NCI-H1436 (cell line): ENCODE measurements at places on chromosomes 2 and 18.

DNA sequence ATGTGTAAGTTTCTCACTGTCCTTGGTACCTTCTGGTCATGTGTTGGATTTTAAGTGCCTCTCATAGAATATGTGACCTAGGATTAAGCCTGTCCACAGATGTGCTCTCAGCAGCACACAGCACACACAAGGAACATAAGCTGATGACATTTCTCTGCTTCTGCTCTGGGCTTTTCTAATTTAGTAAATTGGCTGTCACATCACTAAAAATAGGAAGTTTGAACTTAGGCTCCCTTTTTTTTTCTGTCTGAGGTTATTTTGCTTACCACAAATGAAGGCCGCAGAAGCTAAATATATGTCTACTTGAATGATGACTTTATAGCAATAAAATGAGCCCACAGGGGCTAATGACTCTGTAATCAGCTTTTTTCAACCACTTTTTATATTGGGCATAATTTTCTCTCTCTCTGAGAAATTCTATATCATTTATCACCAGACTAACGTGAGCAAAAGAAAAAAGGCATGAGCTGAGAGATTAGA is 150.2 kb upstream of the KLHL14 start:
- no peak for DNase-seq

GRCh38 chr2:69703189-69703588 is 38.7 kb upstream of the ANXA4 start:
- DNase-seq = no peak

GRCh38 chr18:39190508-39190907 is 1624.9 kb upstream of the CELF4 start:
- no peak for DNase-seq

- DNase-seq = no peak
These were observed 80.4 kb upstream of the RNU4ATAC start for GRCh38 chr2:121450301-121450700.

GRCh38 chr2:230949966-230950873 is 25.2 kb upstream of the GPR55 start:
- no peak for DNase-seq

GRCh38 chr18:36772241-36772723 is 56.5 kb downstream of the TPGS2 start:
- DNase-seq = no peak

- no peak for DNase-seq
These were observed 435 bp downstream of the MYO7B start for GRCh38 chr2:127535918-127536317.
